Activated CD4-positive, alpha-beta memory T cell treated with anti-CD3 and anti-CD28 coated beads for 36 hours (primary cell): ENCODE measurements at places on chromosomes 3 and 15. TPM values are rescaled to one million over a fixed set of nuclear protein-coding genes. Genes with fewer than 3 reads are reported as not detected.

DNA sequence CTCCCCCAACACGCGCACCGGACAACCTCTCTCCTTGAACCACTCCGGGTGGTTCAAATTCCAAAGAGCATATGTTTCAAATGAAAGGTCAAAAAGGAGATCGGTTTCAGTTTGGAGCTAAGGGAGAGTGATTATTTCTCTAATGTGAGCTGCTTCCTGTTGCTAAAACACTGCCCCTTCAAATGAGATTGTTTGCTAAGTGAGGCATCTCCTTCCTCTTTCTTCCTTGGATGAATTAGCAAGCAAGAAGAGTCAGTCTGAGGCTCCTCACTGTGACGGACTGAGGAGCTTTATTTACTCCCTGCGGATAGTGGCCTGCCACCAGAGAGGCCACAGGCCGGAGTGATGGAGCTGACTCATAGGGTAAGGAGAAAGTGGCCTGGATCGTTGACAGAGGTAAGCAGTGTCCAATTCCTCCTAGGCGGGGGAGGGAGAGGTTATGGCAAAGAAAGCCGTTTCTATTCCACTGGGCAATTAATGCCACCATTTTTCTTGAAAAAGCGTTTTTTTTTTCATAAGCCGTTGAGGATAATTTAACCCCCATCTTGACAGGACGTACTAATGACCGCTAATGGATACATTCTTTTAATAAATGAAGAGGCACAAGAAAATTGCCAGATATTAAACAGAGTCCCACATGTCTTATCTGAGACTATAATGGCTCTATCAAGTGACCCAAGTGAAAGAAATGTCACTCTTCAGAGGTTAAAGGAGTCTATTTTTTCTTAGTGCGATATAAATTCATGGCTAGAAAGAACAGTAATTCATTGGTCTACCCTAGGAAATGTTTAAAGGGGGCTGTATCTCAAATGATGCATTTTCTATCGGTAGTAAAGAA, 167.0 kb upstream of the ANKRD28 start:
- no peak for DNase-seq

- DNase-seq = no peak
Observed at GRCh38 chr15:39820050-39820602, 37.5 kb upstream of the FSIP1 start.

DNA sequence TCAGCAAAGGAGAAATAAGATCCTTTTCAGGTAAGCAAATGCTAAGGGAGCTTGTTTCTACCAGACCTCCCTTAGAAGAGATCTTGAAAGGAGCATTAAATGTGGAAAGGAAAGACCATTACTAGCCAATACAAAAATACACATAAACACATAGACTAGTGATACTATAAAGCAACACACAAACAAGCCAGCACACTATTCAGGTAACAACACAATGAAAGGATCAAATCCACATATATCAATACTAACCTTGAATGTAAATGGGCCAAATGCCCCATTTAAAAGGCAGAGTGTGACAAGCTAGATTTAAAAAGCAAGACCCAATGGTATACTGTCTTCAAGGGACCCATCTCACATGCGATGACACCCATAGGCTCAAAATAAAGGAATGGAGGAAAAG, 317.6 kb downstream of the TBL1XR1 start:
- no peak for DNase-seq

GRCh38 chr15:67407786-67408185, 113.1 kb upstream of the C15orf61 start:
- DNase-seq = no peak

DNA sequence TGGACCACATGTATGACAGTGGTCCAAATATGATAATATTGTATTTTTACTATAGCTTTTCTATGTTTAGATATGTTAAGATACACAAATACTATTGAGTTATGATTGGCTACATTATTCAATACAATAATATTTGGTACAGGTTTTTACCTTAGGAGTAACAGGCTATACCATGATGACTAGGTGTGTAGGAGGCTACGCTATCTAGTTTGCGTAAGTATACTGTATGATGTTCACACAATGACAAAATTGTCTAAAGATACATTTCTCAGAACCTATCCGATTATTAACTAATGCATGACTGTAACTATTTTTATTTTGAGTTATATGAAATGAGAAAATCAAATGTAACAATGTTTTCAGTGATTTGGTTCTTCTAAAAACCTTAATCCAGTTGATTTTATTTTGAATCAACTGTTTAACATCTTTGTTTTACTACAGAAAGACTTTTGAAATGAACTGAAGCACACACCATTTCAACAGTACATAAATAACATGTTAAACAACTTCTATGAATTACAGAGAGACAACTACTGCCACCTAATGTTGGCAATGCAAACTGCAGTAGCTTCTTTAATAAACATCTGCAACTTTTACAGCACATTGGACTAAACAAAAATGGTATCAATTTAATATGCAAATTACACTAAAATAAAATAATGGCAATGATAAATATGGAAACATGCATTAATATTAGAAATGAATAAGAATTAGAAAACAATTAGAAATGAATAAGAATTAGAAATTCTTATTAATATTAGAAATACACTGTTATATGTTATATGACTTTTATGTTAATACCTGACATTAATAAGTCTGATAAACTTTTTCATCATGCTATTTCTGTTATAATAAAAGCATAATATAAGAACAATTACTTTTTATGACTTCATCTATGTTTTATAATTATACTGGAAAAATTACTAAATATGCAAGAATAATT, 255.7 kb downstream of the MBNL1 start:
- DNase-seq = no peak

DNA sequence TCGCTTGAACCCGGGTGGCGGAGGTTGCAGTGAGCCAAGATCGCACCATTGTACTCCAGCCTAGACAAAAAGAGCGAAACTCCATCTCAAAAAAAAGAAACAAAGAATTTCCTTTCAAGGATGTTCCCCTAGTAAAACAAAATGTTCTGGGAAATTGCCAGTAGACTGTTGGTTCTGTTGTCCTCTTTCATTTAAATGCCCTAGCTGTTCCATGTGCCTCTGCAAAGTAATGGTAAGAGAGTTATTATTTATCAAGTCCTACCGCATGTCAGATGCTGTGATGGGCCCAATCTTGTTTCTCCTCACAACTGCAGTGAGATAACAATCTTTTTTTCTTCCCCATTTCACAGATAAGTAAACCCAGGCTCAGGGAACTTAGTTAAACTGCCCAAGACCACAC, 254.3 kb upstream of the TPM1 start:
- DNase-seq = no peak

The LXN gene
- 8.6 TPM for total RNA-seq

The SMCO1 gene
- not detected for total RNA-seq

The PLA2G4E gene
- total RNA-seq = not detected

The MORC1 gene
- total RNA-seq = not detected
